M059J (cell line): ENCODE measurements at places on chromosomes 6 and 20.

DNA sequence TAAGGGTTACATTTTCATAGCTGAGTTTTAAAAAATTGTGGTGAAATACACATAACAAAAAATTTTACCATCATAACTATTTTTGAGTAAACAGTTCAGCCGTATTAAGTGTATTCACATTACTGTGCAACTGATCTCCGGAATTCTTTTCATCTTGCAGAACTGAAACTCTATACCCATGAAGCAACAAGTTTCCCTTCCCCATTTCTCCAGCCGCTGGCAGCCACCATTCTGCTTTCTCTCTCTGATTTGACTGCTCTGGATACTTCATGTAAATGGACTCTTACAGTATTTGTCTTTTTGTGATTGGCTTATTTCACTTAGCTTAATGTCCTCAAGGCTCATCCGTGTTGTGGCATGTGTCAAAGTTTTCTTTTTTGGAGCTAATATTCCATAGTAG, 341.6 kb downstream of the QKI start:
- no peak for DNase-seq

- no peak for DNase-seq
These were observed 97.3 kb downstream of the BMP7 start for GRCh38 chr20:57169162-57169561.

DNA sequence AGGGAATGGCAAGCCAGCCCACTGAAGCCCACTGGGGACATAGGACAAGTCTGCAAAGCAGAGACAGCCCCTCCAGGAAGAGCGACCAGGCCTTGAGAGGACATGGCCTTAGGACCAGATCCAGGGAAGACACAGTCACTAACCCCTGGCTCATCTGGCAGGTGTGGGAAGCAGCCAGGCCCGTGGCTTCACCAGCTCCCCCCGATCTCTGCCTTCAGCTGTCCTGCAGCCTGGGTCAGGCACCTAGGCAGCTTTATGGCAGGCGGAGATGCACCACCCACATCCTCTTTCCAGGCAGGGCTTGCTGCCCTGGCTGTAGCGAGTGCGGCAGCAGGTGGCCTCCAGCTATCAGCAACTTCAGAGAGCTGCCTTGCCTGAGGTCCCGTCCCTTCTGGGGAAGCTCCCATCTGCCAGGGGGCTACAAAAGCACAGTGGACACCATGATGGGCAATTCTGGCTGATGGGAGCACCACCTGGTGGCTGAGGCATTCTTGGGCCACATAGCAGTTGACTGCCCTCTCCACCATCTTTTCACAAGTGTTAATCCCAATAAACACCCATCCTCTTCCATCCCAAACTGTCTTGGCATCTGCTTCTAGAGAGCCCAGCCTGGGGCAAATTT, 85.8 kb downstream of the DZANK1 start:
- DNase-seq = peak; percentile 11

- peak; percentile 69 for DNase-seq
These were observed 38.4 kb downstream of the RREB1 start for GRCh38 chr6:7145885-7146828.
